Activated B cell treated with CpG ODN at 0.5 μM for 24 hours (primary cell): ENCODE measurements at places on chromosomes 16 and 17. TPM values are rescaled to one million over a fixed set of nuclear protein-coding genes. Genes with fewer than 3 reads are reported as not detected.

GRCh38 chr17:17626840-17627239, 35.3 kb upstream of the PEMT start:
- H3K27me3 ChIP-seq: no peaks in the 10 kb centered on the region
- H3K36me3 ChIP-seq: no peaks in the 10 kb centered on the region
- DNase-seq: no peak

GRCh38 chr16:84463221-84463620, 41.2 kb downstream of the MEAK7 start:
- peaks cover 34% of the 10 kb centered on the region for H3K36me3 ChIP-seq
- no peaks in the 10 kb centered on the region for H3K27me3 ChIP-seq
- no peak overlapping the region for H3K27ac ChIP-seq

DOK4 gene
- 0.66 and 0.73 TPM in 2 replicates for total RNA-seq

ZPBP2 gene
- total RNA-seq: 1.2 and 1.6 TPM in 2 replicates

NPIPA3 gene
- total RNA-seq: 1.8 and 3.5 TPM in 2 replicates

ESRP2 gene
- total RNA-seq: 0.10 and 0.40 TPM in 2 replicates

DNA sequence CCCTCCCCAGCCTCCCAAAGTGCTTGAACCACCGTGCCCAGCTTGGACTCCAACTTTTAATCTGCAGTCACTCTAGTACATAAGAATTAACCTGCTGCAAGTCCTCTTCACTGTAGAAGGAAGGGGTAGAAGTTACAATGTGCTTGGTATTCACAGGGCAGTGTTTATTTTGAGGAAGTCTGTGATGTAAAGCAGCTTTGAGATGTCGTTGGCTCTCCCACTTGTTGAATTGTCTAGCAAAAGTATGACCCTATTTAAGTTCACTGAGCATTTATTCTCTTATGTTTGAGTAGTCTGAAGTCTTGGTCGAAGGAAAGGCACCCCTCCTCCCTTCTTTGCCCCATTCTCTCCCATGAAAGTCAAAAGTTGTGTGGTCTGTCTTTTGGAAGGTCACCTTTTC, 28.2 kb downstream of the SF3B3 start:
- no peaks in the 10 kb centered on the region for H3K4me1 ChIP-seq
- no peak overlapping the region for H3K27ac ChIP-seq
- no peak for DNase-seq
- no peaks in the 10 kb centered on the region for H3K27me3 ChIP-seq
- H3K4me3 ChIP-seq: no peak overlapping the region

DNA sequence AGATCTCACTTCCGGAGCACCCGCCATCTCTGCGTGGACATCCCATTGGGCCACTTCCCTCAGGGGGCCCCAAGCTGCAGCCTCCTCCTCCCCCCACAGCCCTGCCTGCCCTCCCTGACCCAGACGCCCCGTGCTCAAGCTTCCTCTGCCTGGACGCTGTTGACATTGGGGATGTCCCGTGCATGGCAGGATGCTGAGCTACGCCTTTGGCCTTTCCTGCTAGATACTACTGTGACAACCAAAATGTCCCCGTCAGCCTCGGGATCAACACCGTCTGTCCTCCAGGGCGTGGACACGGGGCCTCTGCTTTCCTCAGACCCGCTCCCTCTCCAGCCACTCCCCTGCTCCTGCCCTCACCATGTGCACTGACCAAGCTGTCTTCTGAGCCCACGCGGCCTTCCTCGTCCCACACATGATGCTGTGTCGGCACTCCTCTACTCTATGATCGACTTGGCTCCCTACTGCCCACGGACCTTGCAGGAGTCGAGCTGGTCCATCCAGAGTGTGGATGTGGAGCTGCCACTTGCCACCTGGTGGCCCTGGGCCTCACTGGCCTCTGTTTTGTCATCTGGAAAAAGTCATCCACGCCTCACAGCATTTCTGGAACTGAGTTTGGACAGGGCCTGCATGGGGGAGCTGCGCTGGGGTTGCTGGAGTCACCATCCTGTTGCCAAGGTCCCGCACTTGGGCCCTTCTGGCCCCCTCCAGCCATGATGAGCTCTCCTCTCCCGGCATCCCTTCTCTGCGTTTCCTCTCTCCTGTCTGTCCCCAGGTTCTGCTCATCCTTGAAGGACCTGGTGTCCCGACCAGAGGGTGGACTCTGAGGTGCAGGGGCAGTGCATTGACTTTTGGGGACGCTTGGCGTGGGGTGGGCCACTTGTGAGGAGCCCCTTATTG, 221.7 kb upstream of the CIBAR2 start:
- no peak overlapping the region for H3K4me3 ChIP-seq
- no peak for DNase-seq
- no peaks in the 10 kb centered on the region for H3K36me3 ChIP-seq
- H3K4me1 ChIP-seq: peaks cover 16% of the 10 kb centered on the region

SLC7A5 gene
- 106 and 111 TPM in 2 replicates for total RNA-seq

DNA sequence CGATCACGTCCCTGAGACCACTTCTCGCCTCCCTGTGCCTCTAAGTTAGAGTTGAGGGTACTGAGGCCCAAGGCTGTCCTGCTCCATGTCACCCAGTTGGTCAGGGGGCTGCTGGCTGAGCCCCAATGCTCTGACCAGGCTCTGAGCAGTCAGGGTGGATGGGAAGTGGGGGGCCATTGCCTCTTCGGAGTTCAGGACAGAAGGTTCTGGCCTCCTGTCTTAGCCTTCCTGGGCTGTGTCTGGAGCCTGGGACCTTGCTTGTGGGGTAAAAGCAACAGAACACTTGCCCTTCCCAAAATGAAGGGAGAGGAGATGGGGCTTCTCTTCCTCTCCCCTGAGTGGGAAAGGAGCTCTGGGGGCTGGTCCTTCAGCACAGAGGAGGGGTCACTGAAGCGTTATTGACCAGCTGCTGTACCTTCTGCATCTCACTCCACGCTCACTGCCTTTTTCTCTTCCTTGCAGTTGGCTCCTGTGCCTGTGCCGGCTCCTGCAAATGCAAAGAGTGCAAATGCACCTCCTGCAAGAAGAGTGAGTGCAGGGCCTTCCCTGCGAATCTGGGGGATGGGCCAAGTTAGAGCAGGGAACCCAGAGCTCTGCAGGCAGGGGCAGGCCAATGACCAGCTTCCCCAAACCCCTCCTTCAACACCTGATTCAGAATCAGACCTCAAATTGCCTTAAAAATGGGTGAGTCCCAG, 580 bp downstream of the MT1X start:
- peak overlapping the region; percentile 93 for H3K4me3 ChIP-seq
- peak overlapping the region; percentile 84 for H3K27ac ChIP-seq
- no peaks in the 10 kb centered on the region for H3K36me3 ChIP-seq
- no peak for DNase-seq
- H3K4me1 ChIP-seq: peaks cover 11% of the 10 kb centered on the region
- H3K27me3 ChIP-seq: peaks cover 6% of the 10 kb centered on the region

DHRS7C gene
- total RNA-seq: not detected in 2 replicates

GRCh38 chr17:11369575-11369974, 128.6 kb downstream of the SHISA6 start:
- no peaks in the 10 kb centered on the region for H3K4me1 ChIP-seq
- H3K4me3 ChIP-seq: no peak overlapping the region
- DNase-seq: no peak
- H3K27me3 ChIP-seq: no peaks in the 10 kb centered on the region

CDH5 gene
- total RNA-seq: not detected in 2 replicates

PRAC1 gene
- total RNA-seq: not detected in 2 replicates

DNA sequence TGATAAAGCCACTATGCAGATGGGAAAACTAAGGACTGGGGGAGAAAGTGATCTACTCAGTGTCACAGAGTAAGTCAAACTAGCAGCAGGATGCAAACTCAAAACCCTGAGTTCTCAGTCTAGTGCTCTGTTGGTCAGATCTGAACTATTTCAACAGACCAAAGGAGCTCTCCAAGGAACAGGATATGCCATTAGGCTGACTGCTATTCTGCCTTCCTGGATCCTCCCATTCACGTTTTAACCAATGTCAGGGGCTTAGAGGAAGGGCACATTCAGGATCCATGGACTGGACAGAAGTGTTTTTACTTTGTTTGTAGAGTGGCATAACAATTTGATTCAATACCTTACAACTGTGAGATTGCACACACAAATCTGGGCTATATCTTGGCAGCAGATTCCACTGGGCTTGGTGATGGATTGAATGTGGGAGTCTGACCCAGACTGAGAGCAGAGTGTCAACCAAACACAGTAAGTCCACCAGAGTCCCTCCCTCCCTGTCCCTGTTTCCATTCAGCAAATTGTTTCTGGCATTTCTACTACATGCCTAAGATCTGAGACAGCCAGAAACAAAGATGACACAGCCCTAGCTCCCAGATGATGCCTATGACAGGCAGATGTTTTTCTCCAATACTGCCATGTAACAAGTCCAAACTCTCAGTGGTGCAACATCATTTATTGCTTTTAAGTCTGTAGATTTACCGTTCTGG, 337.8 kb upstream of the CDH5 start:
- H3K27me3 ChIP-seq: no peaks in the 10 kb centered on the region
- no peak for DNase-seq
- H3K4me3 ChIP-seq: no peak overlapping the region
- H3K27ac ChIP-seq: no peak overlapping the region

GRCh38 chr16:12837756-12838155, 34.1 kb upstream of the CPPED1 start:
- H3K4me3 ChIP-seq: no peak overlapping the region
- H3K4me1 ChIP-seq: no peaks in the 10 kb centered on the region
- no peaks in the 10 kb centered on the region for H3K36me3 ChIP-seq
- peaks cover 16% of the 10 kb centered on the region for H3K27me3 ChIP-seq

DNA sequence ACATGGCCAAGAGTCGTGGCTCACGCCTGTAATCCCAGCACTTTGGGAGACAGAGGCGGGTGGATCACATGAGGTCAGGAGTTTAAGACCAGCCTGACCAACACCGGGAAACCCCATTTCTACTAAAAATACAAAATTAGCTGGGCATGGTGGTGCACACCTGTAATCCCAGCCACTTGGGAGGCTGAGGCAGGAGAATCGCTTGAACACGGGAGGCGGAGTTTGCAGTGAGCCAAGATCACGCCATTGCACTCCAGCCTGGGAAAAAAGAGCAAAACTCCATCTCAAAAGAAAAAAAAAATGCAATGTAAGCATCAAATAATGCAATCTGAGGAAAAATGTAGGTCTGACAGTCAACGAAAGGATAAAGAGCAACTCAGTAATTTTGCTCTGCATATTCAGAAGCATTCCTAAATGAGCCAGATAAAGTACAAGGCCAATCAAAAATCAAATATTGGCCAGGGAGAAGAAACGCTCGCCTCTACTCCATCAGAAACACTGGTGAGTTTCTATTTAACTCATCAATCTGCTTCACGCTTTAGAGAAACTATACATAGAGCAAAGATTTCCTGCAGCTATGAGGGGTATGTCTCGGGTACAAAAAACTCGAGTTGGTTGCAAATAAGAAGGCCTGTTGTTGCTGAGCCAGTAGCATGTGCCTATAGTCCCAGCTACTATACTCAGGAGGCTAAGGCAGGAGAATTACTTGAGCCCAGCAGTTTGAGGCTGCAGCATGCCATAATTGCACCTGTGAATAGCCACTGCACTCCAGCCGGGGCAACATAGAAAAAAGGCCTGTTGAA, 3.7 kb downstream of the TXNDC11 start:
- no peaks in the 10 kb centered on the region for H3K27me3 ChIP-seq
- peaks cover 76% of the 10 kb centered on the region for H3K4me1 ChIP-seq
- peaks cover 64% of the 10 kb centered on the region for H3K36me3 ChIP-seq
- peak overlapping the region; percentile 50 for H3K27ac ChIP-seq

DNA sequence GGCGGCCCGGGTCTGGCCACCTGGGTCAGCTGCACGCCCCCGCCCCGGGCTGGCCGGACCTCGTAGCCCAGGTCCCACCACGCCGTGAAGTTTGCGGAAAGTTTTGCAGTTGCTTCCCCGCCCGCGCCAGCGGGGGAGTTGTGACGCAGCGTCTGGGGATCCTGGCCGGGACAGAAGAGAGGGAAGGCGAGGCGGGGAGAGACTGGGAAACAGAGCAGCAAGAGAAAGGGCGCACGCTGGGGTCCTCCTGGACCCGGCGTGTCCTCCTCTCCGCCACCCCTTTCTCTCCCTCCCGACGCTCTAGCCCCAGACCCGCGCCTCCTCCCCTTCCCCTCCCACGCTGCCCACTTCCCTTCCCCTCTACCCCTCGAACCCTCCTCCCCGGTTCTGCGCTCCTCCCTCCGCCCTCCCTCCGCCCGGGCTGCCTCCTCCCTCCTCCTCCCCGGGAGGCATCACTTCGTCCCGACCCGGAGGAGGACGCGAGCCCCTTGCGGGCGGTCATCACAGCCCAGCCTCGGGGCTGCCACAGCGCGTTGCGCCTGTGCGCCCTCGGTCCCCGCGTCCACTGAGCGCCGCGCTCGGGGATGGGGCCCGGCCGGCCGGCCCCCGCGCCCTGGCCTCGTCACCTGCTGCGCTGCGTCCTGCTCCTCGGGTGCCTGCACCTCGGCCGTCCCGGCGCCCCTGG, at the start of gene MRC2:
Gene MRC2, plus strand, starts transcription at position 452 of the 685 bp plus-strand sequence. Its CDS starts 133 bp downstream, at position 585.
- DNase-seq: no peak
- peaks cover 13% of the 10 kb centered on the region for H3K4me1 ChIP-seq
- no peaks in the 10 kb centered on the region for H3K36me3 ChIP-seq
- H3K4me3 ChIP-seq: peak within 1 kb of the TSS; percentile 66
- peaks cover 18% of the 10 kb centered on the region for H3K27me3 ChIP-seq

- no peak overlapping the region for H3K27ac ChIP-seq
Observed at GRCh38 chr16:48081656-48082055, 74.1 kb downstream of the ABCC12 start.
